ENCODE measurements at places on chromosomes 6 and 20. TPM values are rescaled to one million over a fixed set of nuclear protein-coding genes. Genes with fewer than 3 reads are reported as not detected.

- DNase-seq: no peak
Observed at GRCh38 chr6:38239719-38240451, 399.8 kb downstream of the BTBD9 start.

GRCh38 chr20:43988867-43989266 lies 74.2 kb downstream of the TOX2 start:
- no peak for DNase-seq

Gene PRR18
- 22.1 TPM for polyA plus RNA-seq

GRCh38 chr6:88709819-88710246 lies 253.6 kb downstream of the RNGTT start:
- no peak for DNase-seq

Gene SLC4A11
- 9.7 TPM for polyA plus RNA-seq

- DNase-seq: no peak
Observed at GRCh38 chr6:87184762-87185250, 29.4 kb downstream of the ZNF292 start.

Gene SEMG1
- not detected for polyA plus RNA-seq

GRCh38 chr6:79377888-79378348 lies 143.4 kb upstream of the HMGN3 start:
- DNase-seq: no peak

Measured in brain (organoid and tissue), 16 donors.